ENCODE measurements at places on chromosomes 2 and 18.

GRCh38 chr2:11123856-11124759 lies 31.2 kb upstream of the SLC66A3 start:
- peak; percentile 88 for DNase-seq

- no peak for DNase-seq
Measured at GRCh38 chr2:23708771-23709170, 218.2 kb downstream of the ATAD2B start.

GRCh38 chr2:23639406-23639982 lies 254.5 kb downstream of the KLHL29 start:
- DNase-seq: no peak

- no peak for DNase-seq
Measured at GRCh38 chr2:30730736-30731647, 76.3 kb downstream of the CAPN13 start.

DNA sequence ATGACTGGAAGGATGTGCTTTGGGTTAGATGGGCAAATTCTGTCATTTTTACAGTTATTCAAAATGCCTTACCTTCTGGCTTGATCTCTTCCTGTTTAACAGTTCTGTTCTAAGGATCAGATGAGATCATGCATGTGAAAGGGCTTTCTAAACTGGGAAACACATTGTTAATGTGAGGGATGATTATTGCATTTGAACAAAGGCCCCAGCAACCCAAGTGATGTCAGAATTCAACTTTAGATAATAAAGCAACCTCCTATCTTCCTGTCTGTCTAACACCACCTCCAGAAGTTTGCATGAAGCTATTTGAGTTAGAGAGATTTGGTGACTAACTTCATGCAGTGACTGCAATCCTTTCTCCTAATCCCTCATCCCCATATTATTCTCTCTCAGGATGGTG lies 77.8 kb upstream of the B3GNT2 start:
- no peak for DNase-seq

DNA sequence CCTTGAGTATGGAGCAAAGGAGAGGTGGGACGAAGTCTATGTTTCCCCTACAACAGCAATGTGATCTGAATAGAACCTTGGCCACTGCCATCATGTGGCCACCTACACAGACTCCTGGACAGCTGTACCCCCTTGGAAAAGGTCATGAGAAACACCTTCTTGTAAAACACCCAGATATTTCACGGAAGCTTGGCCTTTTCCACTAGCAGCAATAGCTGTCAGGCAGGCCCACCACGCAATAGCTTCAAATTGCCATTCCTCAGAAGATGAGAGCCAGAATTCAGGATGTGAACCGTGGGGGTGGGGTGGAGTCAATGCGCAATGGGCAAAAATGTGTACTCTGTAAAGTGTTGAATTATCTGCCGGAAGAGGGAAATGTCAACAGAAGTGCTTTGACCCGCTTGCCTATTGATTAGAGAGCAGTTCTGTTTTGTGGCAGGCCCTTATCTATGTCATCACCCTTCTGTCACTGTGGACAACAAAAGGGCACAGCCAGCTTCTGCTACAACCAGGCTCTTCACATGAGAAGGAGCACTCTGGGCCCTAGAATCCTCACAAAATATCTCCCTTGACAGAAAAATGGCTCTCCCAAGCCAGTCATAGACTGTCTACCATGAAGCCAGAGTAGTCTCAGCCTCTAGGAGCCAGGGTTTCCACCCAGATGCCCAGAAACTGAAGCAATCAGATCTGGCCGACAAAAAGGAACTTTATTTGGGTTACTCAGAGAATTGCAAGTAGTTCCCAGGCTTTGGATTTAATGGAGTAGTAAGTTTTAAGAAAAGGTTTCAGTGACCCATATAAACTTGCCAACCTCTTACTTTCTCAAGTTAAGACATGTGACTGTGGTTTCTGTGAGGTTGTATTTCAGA lies 9.5 kb downstream of the INPP1 start:
- DNase-seq: no peak

DNA sequence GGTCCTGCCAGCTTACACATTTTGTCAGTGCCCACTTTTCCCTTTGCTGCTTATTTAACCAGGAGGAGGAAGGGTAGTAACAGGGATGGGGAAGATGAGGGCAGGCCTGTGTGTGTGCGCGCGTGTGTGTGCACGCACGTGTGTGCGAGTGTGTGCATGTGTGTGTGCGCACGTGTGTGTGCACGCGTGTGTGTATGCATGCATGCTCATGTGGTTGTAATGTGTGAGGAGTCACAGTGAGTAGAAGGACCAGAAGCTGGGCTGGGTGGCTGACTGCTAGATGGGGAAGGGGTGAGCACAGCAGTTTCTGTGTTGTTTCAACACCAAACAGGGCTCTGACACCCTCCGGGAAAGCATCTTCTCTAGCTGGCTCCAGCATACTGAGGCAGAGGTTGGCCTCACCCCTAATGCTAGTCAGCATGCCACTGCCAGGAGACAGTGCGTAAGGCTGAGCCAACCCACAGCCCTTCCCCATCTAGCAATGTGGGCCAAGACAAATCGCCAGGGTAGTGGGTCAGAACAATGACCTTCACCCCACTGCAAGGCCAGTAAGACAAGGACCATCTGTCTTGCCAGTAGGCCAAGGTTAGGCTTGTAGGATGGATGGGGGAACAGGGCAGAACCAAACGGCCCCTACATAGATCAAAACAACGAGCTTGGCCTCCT lies 218.7 kb upstream of the SMAD2 start:
- DNase-seq: no peak

- DNase-seq: no peak
Measured at GRCh38 chr2:20317197-20317596, 33.4 kb downstream of the PUM2 start.

- no peak for DNase-seq
Measured at GRCh38 chr2:167147271-167147941, 259.1 kb downstream of the XIRP2 start.

DNA sequence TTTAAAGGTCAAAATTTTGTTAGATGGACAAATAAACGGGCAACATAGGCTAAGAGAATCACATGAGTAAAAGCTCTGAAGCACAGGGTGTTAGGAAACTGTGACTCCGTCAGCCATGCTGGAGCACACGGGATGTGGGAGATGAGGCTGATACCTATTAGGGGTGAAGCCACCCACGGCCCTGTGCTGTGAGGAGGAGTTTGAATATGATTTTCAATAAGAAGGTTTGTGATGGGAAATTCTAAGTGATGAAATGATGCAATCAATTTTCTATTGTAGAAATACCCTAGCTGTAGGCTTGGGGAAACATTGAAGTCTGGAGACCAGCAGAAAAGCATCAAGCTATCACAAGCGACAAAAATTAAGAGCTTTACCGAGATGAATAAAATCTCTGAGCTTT lies 431.3 kb downstream of the CMPK2 start:
- no peak for DNase-seq

- no peak for DNase-seq
Measured at GRCh38 chr2:25316101-25316500, 25.6 kb downstream of the DNMT3A start.

DNA sequence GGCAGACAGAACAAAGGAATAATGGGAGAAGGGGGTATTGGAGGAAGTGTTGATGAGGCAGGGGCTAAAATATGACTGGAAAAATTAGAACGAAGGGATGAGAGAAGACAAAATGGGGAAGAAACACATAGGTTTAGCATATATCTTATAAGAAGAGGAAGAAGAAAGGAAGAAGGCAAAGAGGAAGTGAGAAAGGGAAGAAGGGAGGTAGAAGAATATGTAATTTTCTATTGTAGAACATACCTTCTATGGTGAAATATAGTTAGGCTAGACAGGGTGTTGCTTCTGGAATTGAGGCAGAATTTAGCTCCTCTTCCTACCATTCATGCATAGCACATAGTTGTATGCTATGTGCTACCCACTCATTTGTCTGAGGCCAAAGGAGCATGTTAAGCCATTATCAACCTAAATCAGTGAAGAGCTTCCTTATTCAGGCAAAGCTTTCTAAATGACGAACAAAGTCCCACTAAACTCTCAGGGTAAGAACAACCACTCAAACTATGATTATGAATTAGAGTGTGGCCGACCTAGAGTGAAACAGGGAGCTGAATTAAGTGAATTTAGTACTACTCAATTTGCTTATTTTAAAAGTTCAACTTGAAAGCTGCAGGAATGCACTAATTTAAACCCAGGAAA lies 180.9 kb upstream of the GALNT5 start:
- no peak for DNase-seq

DNA sequence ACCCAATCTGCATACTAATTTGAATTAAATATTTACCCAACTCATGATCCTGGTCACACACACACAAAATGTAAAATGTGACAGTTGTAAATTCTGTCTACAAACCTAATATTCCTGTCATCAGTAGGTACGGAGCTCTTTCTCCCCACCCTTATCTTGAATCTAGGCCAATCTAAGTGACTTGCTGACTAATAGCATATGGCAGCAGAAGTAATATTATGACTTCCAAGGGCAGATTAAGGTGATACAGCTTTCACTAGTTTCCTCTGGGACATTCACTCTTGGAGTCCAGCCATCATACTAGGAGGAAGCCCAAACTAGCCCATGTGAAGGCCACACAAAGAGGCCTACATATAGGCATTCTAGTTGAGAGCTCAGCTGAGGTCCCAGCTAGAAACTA lies 89.4 kb downstream of the TMEM131 start:
- no peak for DNase-seq

DNA sequence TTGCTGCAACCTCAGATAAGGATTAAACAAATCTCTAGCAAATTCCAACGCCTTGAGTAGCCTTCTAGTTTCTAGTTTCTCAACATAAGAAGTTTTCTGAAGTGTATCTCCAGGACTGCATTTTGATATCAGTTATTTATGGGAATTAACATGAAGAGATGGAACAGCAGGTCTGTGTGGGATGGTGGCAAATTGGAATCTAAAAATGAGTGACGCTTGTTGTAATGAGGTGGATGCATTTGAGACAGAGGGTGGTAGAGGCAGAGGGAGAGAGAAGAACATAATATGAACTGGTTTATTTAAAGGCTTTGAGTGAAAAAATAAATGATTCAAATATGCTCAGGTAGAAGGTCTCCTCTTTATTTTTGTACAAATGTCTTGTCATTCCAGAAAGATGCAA lies 446.8 kb upstream of the GCFC2 start:
- no peak for DNase-seq

- no peak for DNase-seq
Measured at GRCh38 chr2:105732101-105732500, 12.6 kb upstream of the NCK2 start.

All from iPS-NIHi11 (cell line).